Activated naive CD4-positive, alpha-beta T cell treated with anti-CD3 and anti-CD28 coated beads, Interleukin-2, amount 50 U/mL, for 72 hours (primary cell): ENCODE measurements at places on chromosomes 7 and 10.
A peak's percentile ranks its signal among the peaks of the same experiment; 100 is the strongest.

GRCh38 chr10:30862486-30862885 lies 169.2 kb downstream of the ZNF438 start:
- DNase-seq, result no peak

GRCh38 chr7:111101856-111102646 lies 11.1 kb downstream of the LRRN3 start:
- DNase-seq, result no peak

GRCh38 chr7:157900011-157900410 lies 563.2 kb downstream of the DNAJB6 start:
- no peak for DNase-seq

DNA sequence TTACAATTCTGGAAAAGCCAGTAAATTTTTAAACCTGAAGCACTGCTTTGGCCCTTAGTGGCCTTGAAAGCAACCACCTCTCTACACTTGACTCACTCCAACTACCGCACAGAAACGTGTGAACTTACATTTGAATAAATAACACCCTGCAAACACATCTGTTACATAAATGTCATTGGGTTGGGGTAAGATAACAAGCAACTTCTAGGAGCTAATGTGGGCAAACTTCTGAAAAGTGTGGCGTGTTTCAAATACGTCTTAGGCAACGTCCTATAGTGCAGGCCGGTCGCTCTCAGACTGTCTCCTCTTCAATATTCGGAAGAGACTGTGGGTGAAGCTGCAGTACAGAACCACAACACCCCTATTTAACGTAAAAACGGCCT lies 474 bp downstream of the ORC5 start:
- no peak for DNase-seq

GRCh38 chr7:106731187-106731586 lies 70.2 kb upstream of the CCDC71L start:
- no peak for DNase-seq

DNA sequence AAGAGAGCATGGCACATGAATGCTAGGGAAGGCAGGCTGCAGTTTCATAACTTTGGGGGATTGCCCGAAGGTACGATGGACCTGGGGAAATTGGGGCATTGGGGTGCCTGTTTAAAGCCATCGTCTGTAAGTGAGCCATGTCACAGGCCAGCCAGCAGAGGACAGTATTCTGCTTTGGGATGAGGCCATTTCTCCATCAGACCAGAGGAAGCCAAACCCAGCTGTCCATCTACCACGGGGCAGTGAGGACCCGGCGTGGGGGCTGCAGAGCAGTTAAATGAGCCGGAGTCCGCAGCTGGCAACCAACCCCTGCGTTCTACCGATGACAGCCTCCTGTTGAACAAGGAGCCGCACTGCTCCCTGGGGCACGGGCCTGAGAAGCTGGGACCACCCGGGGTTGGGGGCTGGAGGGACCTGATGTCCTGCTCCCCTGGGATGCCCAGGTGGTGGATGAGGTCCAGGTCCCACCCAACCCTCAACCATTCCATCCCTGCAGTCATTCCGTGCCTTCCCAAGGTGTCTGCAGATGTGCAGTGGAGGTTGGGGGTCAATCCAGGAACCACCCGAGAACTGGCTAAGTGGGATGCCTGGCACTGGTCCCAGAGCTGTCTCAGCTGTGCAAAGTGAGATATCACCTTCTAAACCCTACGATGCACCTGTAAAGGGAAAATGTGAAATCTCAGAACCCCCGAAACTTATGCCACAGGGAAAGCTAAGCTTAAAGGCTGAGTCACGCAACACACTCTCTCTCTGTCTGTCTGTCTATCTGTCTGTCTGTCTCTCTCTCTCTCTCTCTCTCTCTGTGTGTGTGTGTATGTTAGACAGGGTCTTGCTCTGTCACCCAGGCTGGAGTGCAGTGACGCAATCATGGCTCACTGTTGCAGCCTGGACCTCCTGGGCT lies 12.1 kb upstream of the RHBDD2 start:
- peak; percentile 27 for DNase-seq

GRCh38 chr10:12397941-12398340 lies 48.6 kb downstream of the CAMK1D start:
- no peak for DNase-seq

GRCh38 chr10:12198156-12198555 lies 2.2 kb downstream of the CDC123 start:
- DNase-seq, result no peak

DNA sequence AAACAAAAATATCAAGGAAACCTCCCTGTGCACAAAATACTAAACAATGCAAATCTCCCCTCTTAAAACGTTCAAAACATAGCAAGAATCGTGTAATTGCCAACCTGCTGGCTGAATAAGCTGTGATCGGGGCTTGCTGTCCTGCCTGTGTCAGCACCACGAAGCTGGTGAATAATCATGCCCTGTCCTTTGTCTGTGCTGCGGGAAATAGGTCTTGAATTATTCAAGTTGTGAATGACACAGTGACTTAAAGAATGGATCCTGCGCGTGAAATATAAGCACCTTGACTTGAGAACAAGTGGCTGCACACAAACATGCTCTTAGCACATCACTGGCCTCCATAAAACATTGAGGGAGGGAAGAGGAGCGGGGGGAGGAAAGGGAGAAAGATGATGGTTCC lies 130.2 kb downstream of the OAT start:
- DNase-seq, result peak; percentile 9

DNA sequence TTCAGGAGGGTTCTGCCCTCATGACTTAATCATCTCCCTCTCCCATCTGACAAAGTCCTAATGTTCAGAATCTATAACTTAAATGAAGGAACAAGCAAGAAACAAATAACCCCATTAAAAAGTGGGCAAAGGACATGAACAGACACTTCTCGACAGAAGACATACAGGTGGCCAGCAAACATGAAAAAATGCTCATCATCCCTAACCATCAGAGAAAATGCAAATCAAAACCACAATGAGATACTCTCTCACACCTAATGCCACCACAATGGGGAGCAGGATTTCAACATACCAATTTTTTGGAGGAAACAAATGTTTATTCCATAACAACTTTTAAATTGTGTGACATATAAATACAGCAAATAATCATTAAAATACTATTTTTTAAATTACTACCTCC lies 3.0 kb upstream of the HTR7 start:
- no peak for DNase-seq

DNA sequence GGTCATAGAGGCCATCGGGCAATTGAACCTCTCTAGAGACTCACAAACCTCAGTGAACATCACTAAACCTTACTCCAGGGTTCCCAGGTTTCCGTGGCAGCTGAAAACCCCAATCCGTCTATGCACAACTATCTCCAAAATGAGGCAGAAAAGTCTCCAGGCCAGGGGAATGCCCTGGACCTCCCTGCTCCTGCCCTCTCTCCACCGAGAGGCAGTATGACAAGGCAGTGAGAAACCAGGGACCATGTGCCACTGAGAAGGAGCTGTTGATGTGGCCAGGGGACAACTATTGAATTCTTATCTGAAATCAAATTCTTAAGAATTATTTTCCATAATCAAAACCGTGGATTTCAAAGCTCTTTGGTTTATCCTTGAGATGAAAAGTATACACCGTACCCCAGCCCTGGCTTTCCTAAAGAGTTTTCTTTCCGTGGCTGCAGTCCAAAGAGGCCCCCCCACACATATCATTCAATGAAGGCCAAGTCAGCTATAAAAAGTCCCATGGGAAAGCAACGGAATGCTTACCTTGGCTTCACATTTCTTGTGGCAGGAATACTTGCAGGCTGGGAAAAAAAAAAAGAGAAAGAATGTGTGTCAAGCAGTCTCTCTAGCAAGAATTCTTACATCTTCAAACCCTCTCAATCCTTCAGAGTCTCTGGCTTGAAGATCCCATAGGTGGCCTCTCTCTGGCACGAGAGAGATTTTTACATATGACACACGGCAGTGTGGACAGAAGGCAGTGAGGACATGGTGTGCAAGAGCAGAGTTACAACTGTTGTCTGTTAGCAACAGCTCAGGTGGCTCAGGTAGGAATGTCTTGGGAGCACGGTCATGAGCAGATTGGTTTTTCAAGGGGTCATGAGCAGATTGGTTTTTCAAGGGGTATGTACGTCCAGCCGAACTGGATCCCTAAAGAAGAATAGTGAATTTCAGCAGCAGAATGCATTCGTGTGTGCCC lies 75.2 kb downstream of the TNS3 start:
- no peak for DNase-seq

DNA sequence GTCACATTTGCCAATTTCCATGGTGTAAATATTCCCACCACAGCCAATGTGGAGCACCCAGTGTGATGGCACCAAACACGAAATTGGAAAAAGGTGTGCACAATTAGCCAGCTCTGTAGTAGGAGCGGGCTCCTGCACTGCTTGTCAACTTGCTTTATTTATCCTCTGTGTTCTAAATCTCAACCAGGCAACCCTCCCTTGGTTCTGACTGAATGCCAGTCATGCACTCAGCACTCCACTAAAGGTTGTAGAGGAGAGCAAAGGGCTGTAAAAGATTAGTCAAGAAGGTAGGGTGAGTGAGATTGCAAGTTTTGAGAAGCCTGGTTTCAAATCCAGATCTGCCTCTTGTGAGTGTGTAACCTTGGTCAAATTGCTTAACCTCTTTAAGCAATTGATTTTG lies 71.5 kb upstream of the EGR2 start:
- DNase-seq, result no peak

GRCh38 chr7:151410405-151411390 lies 860 bp upstream of the WDR86 start:
- DNase-seq, result no peak

GRCh38 chr10:6739530-6740174 lies 159.6 kb upstream of the PRKCQ start:
- no peak for DNase-seq

GRCh38 chr7:105940109-105940508 lies 23.0 kb upstream of the CDHR3 start:
- DNase-seq, result no peak

- no peak for DNase-seq
These were observed 239.7 kb downstream of the WDR37 start for GRCh38 chr10:1295756-1296480.

- no peak for DNase-seq
These were observed 137.3 kb downstream of the PLXNA4 start for GRCh38 chr7:132438926-132439325.

DNA sequence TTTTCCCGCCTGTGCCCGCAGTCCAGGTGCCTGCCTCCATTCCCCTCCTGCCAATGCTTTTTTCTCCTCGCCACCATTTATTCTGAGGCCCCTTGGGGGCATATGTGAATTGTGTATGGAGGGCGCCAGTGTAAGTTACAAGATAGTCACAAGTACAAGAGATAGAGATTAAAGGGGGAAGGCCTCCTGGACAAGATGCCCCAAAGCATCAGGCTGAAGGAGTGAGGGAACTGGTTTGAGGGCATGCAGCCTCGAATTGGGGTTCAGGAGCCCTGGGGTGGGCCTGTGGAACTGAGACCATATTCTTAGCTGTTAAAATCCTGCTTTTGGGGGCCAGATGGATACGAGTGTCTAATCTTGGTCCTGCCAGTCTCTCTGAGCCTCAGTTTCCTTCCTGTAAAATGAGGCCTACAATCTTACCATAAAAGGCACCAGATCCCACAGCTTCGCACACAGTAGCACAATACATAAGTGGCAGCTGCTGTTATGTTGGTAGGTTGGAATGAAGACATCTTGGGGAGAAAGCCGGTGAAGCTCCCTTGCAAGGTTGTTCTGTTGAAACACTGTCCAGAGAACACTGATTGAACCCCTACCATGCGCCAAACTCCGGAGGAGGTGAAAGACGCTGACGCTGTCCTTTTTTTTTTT lies 545 bp upstream of the COMTD1 start:
- DNase-seq, result no peak
